IMR-90 (cell line): ENCODE measurements at places on chromosomes 3 and 15. TPM values are rescaled to one million over a fixed set of nuclear protein-coding genes. Genes with fewer than 3 reads are reported as not detected.

Gene TGM4
- under 0.01 TPM in 1 of 2 replicates, not detected in the other for total RNA-seq

Gene PP2D1
- not detected in 2 replicates for total RNA-seq

DNA sequence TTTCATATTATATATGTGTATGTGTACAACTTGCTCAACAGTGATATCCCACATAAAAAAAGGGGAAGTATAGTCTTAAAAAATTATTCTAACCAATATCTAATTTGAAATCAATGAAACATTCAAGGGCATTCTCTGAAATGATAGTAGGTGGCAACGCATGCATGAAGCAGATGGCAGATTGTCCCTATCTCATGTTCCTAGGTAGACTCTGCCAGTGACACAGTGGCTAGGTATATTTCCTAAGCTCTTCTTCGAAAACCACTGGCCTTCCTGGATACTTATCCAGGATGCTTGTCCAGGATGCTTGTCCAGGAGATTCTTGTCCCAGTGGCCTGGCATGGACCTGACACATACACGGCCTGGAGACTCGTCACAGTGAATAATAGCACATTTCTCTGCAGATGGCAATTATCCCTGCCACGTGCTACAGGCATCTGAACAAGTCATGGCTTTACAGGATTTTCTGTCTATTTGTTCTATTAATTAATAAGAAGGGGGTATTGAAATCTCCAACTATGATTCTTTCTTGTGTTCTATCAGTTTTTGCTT lies 54.9 kb downstream of the OCA2 start:
- no peak for DNase-seq

Gene SKOR1
- total RNA-seq = not detected in 2 replicates

GRCh38 chr15:59232476-59232875 lies 25.8 kb downstream of the LDHAL6B start:
- DNase-seq = peak; percentile 93

GRCh38 chr3:169390271-169390670 lies 273.2 kb downstream of the MECOM start:
- no peak for DNase-seq
